ENCODE measurements at places on chromosomes 5 and 9.

DNA sequence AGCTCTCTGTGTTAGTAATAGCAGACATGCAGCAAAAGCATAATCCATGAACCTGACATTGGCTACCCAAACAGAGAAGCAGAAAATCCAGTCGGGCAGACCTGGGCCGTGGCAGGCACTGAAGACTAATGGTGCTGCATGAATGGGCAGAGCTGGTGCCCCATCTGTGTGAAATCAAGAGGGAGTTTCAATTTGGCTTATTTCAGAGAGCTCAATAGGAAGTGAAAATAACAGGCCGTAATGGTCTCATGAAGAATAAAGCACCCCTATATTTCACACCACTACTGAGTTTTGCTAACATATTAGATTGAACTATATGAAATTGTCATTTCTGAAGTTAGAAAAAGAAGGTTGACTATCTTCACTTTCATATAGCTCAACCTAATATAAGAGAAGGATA is 149.7 kb downstream of the ENC1 start:
- no peak for DNase-seq

- DNase-seq, result no peak
Measured at GRCh38 chr9:94144394-94144793, 60.1 kb downstream of the PTPDC1 start.

GRCh38 chr5:140261403-140262171 is 41.3 kb downstream of the PFDN1 start:
- peak; percentile 65 for DNase-seq

GRCh38 chr5:65762234-65762633 is 40.2 kb downstream of the NLN start:
- DNase-seq, result no peak

- DNase-seq, result no peak
Measured at GRCh38 chr9:129886226-129887174, 51.2 kb downstream of the USP20 start.

GRCh38 chr5:132012371-132013005 is 1.0 kb upstream of the ACSL6 start:
- DNase-seq, result peak; percentile 35

DNA sequence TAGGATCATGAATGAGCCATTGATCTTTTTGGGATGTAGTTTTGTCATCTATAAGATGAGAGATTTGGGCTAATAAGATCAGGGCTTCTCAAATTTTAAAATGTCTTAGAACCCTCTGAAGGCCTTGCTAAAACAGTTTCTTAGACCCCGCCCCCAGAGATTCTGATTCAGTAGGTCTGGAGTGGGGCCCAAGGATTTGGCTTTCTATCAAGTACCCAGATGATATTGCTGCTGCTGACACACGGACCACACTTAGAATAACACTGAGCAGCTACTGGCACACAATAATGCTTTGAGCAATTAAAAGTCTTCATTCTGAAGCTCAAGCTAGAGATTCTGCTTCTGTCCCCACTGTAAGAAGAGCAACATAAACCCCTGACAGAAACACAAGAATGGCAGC is 216.7 kb downstream of the SMARCA2 start:
- DNase-seq, result no peak

- DNase-seq, result no peak
Measured at GRCh38 chr9:27340961-27341511, 44.1 kb upstream of the EQTN start.

DNA sequence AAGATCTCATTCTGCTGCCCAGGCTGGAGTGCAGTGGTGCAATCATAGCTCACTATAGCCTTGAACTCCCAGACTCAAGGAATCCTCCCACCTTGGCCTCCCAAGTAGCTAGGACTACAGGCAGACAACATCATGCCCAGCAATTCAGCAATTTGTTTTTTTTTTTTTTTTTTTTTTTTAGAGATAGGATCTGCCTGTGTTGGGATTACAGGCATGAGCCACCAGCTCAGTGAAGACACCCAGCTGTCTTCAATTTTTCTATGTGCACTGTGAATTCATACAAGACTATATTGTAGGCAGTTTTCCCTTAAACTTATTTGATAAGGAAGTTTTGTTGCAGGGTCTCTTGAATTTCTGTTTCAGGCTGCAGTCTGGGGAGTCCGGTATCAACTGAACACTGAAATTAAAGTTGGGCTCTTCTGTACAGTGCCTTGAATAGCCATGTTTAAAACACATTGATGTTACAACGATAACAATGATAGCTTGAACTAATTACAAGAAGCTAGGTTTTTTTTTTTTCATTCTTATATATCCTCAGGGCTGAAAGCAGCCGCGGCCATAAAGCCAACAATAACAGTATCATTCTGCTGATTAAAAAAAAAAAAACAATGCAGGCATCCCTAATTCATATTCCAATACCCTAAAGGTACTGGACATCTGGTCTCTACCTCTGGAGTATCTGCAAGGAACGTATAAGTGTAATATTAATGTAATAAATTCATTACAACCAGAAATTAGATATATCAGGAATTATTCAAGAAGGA is 63.5 kb downstream of the MPDZ start:
- DNase-seq, result no peak

GRCh38 chr9:18442629-18443491 is 31.1 kb upstream of the ADAMTSL1 start:
- peak; percentile 3 for DNase-seq

- DNase-seq, result no peak
Measured at GRCh38 chr9:37953775-37954437, 50.0 kb upstream of the SLC25A51 start.

- DNase-seq, result no peak
Measured at GRCh38 chr5:128762661-128763306, 202.5 kb upstream of the SLC27A6 start.

DNA sequence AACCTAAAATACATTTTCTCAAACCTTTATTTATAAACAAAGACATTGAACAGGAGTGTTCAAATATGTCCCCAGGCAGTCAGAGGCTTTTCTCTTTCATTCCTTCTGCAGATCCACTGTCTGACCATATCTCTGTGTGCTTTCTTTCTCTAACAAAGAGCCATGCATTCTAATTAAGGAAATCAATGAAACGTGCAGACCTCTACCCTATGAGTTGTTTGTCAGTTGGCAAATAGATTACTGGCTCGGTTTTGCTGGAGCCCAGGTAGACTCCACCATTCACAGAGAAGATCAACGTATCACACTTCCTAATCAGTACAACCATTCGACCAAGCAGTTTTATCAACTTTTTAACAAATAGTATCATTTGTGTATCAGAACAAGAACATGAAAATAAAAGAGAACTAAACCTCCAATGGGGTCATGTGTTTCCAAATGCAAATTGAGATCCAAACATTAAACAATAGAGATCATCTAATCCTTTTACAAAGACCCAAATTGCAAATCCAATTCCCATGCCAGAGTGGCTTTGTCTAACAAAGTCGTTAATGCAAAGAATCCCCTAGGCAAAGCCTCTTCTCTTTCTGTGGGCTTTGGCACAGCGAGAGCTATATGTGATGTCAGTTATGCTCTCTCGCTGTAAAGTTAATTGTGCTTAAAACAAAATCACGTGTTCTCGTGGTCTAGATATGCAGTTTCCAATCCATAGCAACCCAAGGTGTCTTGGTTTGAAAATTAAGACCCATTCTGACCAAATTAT is 16.8 kb downstream of the KLF4 start:
- DNase-seq, result no peak

DNA sequence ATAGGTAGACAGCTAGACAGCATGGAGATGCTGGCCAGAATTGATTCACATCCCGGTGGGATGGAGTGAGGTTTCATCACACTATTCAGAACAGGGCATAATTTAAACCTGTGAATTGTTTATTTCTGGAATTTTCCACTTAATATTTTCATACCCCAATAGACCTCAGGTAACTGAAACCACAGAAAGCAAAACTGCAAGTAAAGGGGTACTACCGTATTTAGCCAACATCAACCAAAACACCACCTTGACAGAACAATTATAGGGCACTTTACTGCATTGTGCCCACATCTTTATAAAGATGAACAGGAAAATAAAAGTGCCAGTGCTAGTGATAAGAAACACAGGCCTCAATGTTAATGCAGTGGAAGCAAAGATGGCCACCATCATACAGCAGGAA is 7.5 kb downstream of the SERINC5 start:
- no peak for DNase-seq

DNA sequence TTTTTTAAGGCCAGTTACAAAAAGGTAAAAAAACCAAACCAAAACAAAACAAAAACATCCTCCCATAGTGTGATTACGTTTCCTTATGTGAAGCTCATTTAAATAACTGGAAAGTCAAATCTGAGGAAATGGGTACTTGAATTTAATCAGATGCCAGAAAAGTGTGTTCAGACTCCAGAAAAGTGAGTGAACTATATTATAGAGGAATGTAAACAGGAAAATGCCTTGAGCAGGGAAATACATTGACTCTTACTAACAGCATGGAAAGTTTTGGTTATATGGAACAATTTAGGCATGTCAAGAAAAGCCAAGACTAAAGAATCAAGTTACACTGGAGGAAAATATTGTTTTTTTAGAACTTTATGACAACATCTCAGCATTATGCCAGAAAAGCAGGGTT is 37.8 kb upstream of the RNF20 start:
- no peak for DNase-seq

DNA sequence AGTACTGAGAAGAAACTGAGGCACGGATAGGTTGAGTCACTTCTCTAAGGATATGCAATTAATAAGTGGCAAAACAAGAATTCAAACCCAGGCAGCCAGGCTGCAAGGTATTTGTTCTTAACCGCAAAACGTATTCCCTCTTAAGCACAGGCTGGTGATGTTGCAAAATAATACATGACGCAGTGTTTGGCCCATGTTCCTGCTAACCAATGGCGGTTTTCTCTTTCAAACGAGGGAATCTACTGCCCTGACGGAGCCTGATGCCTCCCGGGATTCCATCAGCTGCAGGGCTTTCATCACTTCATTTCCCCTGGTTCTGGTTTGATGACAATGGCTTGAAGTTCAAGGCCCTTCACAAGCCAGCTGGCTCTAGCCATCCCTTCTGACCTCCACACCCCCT is 154.8 kb downstream of the SLIT3 start:
- no peak for DNase-seq

DNA sequence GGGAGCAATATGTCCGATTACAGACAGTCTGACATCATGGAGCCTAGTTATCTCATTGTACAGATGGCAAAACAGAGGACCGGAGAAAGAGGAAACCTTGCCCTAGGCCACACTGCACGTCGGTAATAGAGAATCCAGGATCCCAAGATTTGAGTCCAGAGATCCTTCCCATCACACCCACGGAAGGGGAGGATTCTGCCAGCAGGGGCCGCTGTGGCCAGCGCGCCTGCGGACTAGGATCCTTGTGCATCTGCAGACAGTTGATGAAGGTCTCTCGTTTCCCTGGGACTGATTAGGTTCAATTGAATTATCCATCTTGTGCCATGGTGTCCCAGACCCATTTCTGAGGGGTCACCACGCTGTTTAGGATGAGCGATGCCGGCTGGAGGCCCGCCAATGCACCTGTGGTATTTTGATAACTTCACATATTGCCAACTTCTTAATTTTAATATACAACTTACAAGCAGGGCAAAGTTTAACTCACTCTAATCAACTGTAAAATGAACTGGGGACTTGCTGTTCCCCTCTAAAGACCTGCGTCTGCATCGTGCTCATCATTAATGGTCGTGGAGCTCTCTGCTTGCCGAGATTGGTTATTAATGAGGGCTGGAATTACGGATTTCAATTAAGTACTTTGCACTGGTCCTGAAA is 592.7 kb upstream of the BRINP1 start:
- DNase-seq, result no peak

- peak; percentile 10 for DNase-seq
Measured at GRCh38 chr9:34493972-34494535, 28.7 kb downstream of the ENHO start.

GRCh38 chr9:94717761-94718160 is 8.7 kb upstream of the AOPEP start:
- no peak for DNase-seq

DNA sequence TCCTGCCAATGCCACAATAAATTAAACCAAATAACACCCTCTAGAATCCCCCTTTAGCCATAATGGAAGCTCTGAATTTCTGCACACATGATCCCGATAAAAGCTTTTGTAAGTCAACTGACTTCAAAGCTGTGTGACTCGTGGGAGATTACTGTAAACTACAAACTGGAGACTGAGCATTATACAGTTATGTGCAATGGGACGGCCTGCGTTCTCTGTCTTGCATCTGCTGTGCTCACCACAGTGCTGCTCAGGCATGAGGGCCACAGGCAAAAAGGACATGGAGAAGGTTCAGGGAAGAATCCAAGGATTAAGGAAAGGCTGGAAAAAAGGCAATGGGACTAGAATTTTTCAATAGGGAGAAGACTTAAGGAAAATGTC is 184.2 kb downstream of the FANCC start:
- DNase-seq, result no peak

DNA sequence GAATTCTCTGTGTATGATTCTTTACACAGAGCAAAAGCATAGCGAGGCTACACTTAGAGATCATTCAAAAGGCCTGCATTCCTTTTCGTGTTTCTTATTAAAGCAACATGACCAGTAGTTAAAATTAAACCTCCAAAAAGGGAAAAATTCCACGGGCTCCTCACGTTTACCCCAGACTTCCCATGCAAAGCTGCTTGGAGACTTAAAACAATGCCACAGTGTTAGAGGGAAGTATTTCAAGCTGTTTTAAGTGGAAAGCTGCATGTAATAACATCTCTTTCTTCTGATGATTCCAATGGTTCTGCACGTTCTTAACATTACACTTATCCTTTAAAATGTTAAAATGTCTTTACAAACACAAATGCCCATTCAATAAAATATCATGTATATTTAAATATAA is 405.2 kb downstream of the SEMA5A start:
- no peak for DNase-seq

- DNase-seq, result no peak
Measured at GRCh38 chr5:150780187-150780692, 1.7 kb downstream of the SMIM3 start.

- DNase-seq, result no peak
Measured at GRCh38 chr5:135139381-135140134, 105.5 kb upstream of the PITX1 start.

- DNase-seq, result no peak
Measured at GRCh38 chr5:81756016-81756415, 5.1 kb upstream of the SSBP2 start.

- no peak for DNase-seq
Measured at GRCh38 chr9:116081435-116082115, 72.0 kb upstream of the PAPPA start.

GRCh38 chr5:53071298-53071697 is 38.3 kb downstream of the MOCS2 start:
- no peak for DNase-seq

GRCh38 chr5:172846249-172846648 is 12.2 kb downstream of the ERGIC1 start:
- no peak for DNase-seq
